ENCODE measurements at places on chromosomes 5 and 9. TPM values are rescaled to one million over a fixed set of nuclear protein-coding genes. Genes with fewer than 3 reads are reported as not detected.
A peak's percentile ranks its signal among the peaks of the same experiment; 100 is the strongest.

GRCh38 chr9:126490871-126491567 is 122.7 kb upstream of the LMX1B start:
- peak; percentile 76 for DNase-seq

DNA sequence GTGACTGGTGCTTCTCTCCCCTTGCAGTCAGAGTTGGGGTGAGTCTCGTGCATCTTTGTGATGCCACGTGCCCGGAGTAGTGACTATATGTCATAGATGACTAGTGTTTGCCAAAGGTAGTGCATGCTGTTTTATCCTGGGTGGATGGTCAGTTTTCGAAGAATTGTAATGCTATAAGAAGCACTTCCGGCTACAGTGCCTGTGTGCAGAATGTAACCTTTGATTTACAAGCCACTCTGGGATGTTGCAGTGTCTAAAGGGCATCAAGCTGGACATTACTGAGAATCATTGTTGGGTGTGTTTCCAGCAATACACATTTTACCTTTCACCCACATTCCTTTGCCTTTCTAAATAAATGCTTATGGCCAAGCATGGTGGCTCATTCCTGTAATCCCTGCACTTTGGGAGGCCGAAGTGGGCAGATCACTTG is 16.7 kb downstream of the MVB12B start:
- no peak for DNase-seq

DNA sequence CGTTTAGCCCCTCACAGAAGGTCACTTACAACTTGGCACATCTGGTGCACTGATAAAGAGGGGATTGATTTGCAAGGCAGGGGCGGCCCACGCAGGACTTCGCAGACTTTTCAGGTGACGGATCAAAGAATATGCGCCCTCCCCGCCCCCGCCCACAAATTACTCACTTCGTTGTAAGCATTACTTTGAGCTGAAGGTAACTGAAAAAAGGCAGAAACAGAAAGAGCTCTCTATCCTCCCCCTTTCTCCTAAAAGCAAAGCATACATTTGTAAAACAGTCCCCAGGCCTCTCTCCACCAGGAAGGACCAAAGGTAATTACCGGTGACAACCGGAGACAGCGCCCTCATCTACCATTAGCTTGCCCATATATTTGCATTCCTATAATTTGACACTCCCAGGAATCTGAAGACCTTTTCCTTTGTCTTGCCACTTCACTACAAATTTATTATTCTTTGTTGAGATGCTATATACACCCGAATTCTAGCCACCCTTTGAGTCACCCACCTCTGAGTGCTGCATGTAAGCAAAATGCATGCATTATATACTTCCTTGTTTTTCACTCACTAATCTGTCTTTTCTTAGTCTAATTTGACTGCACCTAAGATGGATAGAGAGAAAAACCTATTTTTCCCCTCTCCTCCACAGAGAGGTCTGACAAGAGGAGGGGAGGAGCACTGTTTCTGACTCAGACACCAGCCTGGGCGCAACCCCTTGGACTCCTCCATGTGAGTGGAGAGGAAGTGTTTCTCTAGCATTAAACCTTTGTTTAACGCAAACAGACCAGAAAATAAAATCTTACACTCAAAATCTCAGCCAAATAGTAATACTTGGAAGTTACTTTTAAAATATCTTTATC is 74.7 kb upstream of the SPIN1 start:
- DNase-seq = no peak

DNA sequence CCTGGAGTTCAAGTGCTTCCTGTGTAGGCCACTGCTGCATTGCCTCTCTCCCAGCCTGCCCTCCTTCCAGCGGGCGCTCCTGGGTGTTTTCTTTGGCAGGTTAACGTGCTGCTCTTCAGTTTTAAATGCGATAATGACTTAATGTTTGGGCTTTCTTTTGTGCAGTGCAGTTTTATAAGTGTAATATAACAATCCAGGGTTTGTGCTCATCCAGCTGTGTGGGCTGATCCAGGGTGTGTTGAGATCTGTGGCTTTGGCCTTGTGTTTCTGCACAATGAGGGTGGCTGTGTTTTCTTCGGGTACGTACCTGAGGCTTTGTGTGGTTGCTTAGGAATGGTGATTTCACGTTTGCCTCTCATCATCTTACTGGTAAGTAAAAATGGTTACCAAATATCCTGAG is 50.6 kb downstream of the PCSK5 start:
- no peak for DNase-seq

GRCh38 chr5:75727931-75728330 is 10.7 kb upstream of the POC5 start:
- no peak for DNase-seq

GRCh38 chr5:116528519-116529234 is 45.9 kb downstream of the SEMA6A start:
- DNase-seq = peak; percentile 20

- no peak for DNase-seq
These were observed 262.4 kb upstream of the ACTBL2 start for GRCh38 chr5:57745029-57745428.

DNA sequence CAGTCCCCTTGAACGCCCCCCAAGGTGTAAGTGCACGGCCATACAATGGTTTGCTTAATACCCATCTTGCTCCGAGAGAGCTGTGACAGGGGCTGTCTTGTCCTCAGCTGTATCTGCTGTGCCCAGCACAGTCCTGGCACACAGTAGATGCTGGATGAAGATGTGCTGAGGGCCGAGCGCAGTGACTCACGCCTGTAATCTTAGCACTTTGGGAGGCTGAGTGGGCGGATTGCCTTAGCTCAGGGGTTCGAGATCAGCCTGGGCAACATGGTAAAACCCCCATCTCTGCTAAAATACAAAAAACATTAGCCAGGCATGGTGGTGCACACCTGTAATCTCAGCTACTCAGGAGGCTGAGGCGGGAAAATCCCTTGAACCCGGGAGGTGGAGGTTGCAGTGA is 53.6 kb downstream of the C9orf50 start:
- no peak for DNase-seq

DNA sequence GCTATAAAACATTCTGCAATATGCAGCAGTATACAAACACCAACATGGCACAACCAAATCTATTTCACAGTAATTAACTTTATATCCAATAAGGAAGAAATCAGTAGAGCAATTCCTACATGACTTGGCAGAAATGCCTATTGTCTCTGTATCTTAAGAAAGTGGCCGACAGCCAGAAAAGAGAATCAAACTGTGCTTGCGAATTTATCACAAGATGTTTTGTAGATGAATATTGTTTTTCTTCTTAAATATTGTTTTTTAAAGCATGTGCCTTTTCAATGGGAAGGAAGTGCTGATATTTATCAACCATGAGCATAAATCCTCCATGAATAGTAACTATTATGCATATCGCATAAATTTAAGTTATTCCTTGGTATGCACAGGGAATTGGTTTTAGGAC is 501.7 kb upstream of the DMAC1 start:
- no peak for DNase-seq

- no peak for DNase-seq
These were observed 120.8 kb downstream of the EMB start for GRCh38 chr5:50320131-50320749.

- DNase-seq = no peak
These were observed 410.0 kb upstream of the CD180 start for GRCh38 chr5:67606586-67606947.

The LRRC19 gene
- total RNA-seq = not detected

The WASHC1 gene
- total RNA-seq = 16.6 TPM

Measured in cardiac muscle cell (in vitro differentiated cells and primary cell).